ENCODE measurements at places on chromosomes 11 and 22.

DNA sequence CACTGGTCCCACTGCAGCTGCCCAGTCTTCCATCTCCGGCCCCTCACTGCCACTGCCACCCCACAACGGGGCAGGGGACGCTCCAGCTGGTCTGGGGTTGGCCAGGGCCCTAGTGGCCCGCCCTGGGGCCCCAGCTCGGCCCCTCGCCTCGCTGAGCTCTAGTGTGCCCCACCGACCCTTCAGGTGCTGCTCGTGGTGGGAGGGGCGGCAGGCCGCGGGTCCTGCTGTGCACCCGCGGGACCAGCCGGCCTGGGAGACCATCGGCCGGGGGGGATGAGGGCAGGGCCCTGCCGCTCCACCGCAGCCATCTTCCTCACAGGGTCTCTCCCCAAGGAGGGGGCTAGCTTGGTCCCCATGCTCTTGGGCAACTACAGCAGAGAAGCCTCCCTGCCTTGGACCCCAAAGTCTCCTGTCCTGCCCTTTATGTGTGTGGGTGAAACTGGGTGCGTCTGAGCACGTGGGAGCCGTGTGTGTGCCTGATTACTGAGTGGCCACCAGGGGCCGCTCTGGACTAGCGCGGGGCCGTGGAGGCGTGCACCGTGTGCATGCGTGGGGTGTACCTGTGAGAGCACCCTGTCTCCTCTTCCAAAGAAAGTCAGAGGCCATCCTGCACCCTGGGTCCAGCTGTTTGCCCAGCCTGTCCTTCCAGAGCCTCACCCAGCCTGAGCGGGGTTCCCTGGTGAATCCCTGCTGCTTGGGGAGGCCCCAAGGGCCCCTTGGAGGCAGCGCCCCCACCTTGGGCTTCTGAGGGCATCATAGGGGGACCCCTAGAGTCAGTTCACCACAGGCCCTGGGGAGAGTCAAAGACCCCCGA is 6.0 kb upstream of the ACR start:
- DNase-seq, result peak; percentile 27

- DNase-seq, result no peak
Observed at GRCh38 chr22:49264696-49265095, 563.0 kb downstream of the BRD1 start.

- DNase-seq, result no peak
Observed at GRCh38 chr11:19966927-19967326, 193.3 kb downstream of the DBX1 start.

DNA sequence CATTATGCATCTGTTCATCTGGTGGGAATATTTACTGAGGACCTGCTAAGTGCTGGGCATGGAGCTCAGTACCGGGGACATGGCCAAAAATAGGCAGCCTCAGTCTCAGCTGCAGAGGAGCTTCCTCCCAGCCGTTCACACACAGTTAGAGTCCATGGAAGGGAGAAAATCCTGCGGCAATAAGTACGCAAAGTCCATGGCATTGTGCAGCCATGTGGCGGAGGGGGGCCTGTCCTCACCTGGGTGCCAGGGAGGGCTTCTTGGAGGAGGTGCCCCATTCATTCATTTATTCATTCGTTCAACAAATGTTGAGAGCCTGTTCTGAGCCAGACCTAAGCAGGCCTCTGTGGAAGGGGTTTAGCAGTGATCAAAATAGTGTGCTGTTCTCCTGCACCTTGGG is 59.3 kb upstream of the ANO1 start:
- no peak for DNase-seq

DNA sequence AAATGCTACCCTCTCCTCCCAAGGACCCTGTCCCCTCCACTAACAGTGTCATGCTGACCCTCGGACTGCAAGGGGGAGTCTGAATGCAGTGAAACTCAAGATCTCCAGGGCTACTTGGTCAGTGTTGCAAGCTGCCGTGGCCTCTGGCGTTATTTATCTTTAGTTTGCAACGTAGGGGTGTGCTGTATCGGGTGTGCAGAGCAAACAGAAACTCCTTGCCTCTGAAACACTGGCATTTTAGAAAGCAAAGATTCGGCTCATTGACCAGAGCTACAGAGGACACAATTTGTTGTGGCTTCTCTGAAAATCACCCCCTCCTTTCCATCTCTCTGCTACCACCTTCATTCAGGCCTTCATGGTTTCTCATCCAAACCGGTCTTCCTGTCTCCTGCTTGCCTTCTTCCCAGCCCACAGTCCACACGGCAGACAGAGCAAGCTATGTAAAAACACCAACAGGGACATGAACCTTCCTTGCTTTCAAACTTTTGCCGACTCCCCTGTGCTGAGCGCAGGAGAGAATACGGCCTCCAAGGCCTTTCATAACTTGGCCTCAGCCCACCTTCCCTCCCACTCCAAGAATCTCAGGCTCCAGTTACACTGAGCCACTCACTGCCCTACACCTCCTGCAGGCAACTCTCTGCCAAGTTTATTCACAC is 14.9 kb downstream of the FZD4 start:
- no peak for DNase-seq

DNA sequence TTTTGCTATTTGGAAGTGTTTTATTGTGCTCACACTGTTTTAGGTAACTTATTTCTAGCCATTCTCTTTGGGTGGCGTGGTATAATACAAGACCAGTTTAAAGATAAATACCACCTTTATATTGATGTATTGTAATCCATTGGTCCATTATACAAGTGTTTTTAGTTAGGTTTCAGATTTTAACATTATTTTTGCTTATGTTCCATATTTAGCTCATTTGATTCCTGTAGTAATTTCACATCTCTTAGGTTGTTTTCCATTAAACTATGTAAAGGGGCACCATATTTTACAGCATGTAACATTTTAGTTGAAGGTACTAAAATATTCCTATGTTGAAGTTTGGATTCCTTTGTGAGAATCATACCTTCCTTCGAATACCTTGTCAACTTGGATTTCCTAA is 20.1 kb downstream of the EED start:
- DNase-seq, result no peak

DNA sequence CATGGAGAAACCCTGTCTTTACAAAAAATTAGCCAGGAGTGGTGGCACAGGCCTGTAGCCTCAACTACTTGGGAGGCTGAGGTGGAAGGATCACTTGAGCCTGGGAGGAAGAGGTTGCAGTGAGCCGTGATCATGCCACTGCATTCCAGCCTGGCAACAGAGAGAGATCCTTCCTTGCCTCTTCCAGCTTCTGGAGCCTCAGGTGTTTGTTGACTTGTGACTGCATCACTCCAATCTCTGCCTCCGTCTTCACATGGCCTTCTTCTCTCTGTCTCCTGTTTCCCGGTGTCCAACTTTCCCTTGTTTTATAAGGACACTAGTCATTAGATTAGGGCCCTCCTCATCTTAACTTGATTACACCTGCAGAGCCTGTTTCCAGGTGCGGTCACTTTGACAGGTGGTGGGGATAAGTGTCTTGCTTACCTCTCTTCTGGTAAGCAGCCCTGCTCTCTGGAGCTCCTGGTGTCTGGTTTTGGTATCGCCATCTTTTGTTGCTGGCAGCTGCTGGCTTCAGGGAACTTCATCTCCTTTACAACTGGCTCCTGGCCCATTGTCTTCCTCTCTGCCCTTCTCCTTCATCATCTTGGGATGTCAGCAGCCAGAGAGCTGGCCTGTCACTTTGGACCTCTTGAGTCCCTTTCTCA is 8.2 kb upstream of the USP2 start:
- DNase-seq, result no peak

DNA sequence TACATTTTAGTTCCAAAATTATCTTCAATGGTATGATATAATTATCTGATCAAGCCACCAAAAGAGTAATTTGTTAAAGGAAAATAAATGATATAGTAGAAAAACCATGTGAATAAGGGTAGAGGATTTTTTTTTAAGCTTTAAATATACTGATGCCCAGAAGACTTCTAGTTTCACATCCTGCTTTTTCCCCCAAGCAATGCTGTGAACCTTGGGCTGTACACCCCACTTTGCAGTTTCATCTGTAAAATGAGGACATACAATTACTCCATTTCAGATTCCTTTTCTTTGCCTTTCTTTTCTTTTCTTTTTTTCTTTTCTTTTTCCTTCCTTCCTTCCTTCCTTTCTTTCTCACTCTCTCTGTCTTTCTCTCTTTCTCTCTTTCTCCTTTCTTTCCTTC is 1125.4 kb downstream of the DLG2 start:
- DNase-seq, result no peak

DNA sequence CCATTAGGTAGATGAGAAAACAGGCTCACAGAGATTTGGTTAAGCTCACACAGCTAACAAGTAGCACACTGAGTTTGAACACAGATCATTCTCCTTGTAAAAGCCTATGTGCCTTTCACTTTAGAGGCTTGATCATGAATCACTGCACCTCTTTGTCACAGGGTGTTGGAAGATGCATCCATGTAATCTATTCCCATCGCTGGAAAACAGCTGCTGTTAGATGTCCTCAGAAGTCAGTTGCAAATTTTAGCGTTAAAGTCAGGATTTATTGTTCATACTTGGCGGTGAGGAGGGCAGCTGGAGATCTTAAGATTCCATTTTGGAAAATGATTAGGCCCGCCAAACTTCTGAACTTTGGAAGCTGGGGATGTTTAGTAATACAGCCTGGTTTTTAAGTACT is 2.6 kb downstream of the CNTF start:
- DNase-seq, result no peak

- no peak for DNase-seq
Observed at GRCh38 chr11:56624661-56625110, 10.0 kb upstream of the OR5M1 start.

DNA sequence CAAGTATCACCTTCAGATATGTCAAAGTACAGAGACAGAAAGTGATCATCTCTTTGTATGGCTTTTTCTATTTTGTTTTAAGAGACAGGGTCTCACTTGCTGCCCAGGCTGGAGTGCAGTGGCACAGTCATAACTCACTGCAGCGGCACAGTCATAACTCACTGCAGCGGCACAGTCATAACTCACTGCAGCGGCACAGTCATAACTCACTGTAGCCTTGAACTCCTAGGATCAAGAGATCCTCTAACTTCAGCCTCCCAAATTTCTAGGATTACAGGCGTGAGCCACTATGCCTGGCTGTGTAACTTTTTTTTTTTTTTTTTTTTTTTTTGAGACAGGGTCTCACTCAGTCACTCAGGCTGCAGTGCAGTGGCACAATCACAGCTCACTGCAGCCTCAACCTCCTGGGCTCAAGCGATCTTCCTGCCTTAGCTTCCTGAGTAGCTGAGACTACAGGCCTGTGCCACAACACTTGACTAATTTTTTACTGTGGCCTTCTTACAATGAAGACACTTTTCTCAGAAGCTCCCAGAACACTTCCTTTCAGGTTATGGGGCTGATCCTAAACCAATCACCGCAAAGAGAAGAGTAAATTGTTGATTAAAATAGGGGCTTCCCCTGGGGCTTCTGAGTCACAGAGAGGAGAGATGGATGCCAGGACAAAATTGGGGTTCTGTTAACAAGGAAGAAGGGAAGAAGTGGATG is 9.0 kb upstream of the HIKESHI start:
- DNase-seq, result no peak

- no peak for DNase-seq
Observed at GRCh38 chr22:42608823-42609361, 5.8 kb downstream of the POLDIP3 start.

DNA sequence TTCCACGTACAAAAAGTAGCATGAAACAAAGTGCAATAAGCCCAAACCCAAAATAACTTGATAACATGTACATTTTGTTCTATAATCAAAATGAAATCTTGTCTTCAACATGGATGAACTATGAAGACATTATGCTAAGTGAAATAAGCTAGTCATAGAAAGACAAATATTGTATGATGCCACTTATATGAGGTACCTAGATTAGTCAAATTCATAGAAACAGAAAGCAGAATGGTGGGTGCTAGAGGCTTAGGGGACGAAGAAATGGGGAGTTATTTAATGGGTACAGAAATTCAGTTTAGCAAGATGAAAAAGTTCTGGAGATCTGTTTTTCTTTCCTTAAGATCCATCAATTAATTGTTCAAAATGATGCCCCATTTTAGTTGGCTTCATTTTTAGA is 7.5 kb downstream of the PGM2L1 start:
- no peak for DNase-seq

- no peak for DNase-seq
Observed at GRCh38 chr22:39248254-39248653, 3.5 kb upstream of the PDGFB start.

DNA sequence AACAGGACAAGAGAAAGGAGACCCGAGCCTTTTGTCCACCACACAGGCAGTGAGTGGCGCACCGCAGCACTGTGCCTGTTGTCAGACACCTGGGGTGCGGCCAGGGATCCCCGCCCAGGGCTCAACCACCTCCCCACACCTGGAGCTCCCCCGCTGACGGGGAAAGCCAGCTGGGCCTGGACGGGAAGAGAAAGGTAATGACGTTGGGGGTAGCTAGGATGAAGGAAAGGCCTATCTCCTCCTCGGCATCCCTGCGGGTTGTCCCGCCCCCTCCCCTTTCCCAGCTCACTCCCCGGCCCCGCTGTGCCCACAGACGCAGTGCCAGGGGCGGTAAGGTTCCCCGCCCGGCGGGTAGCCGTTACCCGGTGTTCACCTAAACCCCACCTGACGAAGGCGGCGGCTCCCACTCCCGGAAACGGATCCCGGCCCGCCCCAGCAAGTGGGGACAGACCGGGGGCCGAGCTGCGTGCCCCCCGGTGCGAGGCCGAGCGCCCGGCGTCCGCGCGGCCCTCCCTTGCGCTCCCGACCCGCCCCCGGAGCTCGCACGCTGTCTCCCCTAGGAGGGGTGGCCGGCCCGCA is 495 bp downstream of the HYOU1 start:
- no peak for DNase-seq

DNA sequence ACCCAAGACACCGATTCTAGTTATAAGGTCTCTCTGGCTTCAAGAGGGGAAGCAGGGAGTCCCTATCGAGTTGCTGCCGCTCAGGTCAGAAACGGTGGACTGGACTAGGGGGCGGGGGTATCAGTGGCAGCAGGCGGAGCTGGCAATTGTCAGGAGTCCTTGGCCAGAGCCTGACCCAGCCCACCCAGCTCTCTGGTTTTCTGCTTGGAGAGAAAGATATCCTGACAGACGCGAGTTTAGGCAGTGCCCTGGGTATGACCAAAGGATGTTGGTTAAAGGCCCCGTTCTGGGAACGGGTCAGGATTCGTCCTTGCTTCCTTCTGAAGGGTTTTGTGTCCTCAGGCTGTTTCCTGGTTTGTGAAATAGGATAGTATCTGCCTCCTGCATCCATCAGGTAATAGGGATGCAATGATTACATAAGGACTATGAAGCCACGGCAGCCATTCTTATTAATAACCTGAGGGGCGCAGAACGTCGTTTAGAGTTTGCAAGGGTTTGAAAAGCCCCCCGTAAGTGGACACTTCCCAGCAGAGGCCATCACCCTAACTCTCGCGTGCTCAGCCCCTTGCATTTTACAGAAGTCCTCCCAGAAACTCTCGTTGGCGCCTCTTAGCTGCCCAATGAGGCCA is 700 bp upstream of the DEPDC5 start:
- no peak for DNase-seq

DNA sequence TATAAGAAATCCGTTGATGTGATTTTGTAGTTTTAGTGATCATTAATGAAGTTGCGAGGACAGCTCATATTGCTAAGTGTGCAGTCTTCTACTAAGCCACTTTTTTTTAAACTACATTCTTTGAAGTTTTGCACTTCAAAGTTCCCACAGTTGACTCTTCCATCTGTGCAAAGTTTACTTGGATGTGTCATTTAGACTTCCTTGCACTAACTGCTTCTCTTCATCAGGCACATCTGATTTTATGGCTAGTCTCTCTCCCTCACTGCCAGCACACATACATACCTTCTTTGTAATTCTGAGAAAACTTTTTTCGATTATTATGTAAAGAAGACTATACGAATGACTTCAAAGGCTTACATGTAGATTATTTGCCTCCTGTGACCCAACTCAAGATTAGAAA is 250.0 kb downstream of the DYNC2H1 start:
- DNase-seq, result no peak
